ENCODE measurements at places on chromosomes 12 and 14. TPM values are rescaled to one million over a fixed set of nuclear protein-coding genes. Genes with fewer than 3 reads are reported as not detected.

KCNMB4 gene
- 0.84 TPM for total RNA-seq

HHIPL1 gene
- total RNA-seq = 1.7 TPM

AKAP3 gene
- 1.6 TPM for total RNA-seq

DNA sequence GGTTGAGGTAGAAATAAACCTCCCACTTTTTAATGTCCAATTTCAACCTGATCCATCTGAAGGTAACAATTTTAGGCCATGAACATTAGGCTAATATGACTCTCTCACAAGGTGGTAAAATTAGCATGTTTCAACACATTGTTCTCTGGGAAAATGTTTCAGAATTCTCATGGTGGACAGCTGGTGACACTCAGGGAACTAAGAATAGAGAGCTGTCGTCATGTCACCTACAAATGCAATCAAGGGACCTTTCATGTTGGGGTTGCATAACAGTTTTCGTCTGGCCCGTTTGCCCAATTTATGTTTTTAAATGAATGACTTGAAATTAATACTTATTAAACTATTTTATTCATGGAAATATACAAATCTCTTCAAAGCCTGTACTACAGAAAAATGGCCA, 180.7 kb upstream of the PRICKLE1 start:
- DNase-seq = no peak

GRCh38 chr14:26081043-26081442, 516.8 kb downstream of the NOVA1 start:
- DNase-seq = no peak

GRCh38 chr12:116172224-116172849, 105.2 kb downstream of the MED13L start:
- DNase-seq = no peak

GRCh38 chr14:74571901-74572725, 39.9 kb downstream of the LTBP2 start:
- no peak for DNase-seq

DNA sequence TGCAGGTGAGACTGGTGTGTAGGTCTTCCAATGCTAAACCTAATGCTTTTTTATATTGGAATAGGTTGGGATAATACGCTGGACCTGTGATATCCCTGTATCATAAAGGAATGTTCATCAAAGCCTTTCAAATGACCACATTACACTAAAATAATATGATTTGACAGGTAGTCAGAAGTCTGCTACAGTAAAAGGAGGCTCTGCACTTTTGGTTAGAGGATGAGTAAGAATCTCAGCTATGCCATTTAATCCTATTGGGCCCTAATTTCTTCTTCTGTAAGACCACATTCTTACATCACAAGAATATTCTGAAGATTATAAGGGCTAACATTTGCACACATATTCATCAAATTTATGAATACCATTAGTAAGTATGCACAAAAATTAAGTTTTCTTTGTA, 250.5 kb upstream of the FLRT2 start:
- no peak for DNase-seq

DNA sequence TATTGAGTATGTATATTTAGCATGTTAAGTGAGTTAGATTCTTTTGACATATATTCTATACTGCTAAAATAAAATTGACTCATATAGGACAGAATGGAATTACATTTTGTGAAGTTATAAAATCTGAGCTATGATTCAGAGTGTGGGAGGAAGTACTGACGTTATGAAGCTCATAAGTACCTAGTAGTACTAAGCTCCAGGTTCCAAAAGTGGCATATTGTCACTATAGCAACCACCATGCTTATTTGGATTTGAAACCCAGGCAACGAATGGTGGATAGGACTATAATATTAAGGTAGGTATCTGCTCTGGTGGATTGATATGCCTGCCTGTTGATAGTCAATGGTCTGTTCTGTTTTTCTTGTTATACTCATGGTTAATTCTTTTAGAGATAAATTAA, 2.2 kb upstream of the FBXO33 start:
- no peak for DNase-seq

DNA sequence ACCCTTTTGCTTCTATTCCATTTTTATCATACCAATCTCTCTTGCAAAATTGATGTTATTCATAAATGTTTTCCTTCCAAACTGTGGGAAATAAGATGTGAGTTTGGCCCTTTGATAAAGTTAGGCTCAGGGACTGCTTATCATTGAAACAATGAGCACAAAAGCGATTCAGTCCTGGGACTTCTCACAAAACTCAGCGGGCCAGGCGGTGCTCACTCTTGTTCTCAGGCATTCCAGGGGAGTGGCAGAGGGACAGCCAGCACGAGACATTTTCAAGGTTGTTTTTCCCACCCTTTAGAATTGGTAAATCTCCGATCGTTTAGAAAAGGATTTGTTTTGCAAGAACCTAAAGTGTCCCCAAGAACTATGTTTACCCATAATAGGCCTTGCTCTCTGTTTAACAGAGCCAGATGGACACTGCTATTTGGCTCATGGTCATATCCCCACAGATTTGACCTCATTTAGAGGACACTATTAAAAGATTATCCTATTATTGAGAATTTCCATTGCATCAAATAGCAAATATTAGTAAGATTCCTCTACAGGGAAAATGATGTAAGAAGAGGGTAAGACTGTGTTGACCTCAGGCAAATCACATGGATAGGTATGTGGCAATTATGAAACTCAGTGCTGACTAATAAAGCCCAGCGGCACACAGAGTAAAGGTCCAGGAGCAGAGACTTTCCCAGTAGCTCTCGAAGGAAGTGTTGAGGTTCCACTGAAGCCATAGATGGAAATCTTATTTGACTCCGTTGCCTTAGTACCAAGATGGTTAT, 102.7 kb upstream of the USP44 start:
- no peak for DNase-seq

- no peak for DNase-seq
These were observed 68.2 kb upstream of the WSCD2 start for GRCh38 chr12:108060903-108061302.

RDH5 gene
- total RNA-seq = 21.8 TPM

DNA sequence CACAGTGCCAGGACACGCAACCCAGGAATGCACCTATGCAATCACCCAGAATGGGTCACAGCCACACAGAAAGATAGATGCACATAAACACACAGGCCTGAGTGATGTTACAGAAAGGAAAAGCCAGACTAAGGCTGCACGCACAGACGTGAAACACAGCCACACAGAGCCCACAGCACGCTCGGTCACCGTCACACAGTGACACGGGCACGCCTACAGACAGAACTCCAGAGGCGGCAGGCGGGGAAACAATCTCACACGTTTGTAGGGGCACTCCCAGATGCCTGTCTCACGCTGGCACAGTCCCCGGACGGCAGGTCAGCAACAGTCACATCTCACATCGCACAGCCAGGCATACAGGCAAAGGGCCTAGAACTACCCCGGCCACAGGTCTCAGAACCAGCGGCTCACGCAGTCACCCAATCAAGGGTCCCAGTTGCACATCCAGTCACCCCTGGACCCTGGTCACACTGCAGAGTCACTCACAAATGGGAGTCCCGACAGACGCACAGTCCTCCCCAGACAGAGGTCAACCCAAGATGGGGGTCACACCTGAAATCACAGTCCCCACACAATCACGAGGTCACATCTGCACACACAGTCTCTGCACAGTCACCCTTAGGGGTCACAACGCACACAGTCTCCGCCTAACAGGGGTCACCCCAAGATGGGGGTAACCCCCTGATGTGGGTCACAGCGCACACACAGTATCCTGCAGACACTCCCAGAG, 790 bp downstream of the SSH1 start:
- peak; percentile 53 for DNase-seq

GRCh38 chr12:116863275-116863767, 17.9 kb downstream of the HRK start:
- no peak for DNase-seq

DNA sequence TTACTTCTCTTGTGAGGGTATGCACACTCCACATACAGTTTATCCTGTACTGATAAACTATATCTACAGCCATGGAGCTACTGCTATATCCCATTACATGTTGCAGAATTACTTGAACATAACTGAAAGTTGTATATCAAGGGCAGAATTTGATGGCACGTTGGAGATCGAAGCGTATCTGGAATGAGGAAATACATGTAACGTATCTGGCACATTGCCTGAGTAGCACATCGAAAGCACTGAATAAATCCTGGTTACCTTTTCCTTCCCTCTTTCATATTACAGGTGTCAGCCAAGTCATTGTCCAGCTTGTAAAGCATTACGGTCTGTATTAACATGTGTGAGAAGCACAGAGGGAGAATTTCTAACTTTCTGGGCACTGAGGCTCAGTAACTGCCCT, 42.1 kb upstream of the LIN7A start:
- DNase-seq = no peak

FUT8 gene
- 14.1 TPM for total RNA-seq

DNA sequence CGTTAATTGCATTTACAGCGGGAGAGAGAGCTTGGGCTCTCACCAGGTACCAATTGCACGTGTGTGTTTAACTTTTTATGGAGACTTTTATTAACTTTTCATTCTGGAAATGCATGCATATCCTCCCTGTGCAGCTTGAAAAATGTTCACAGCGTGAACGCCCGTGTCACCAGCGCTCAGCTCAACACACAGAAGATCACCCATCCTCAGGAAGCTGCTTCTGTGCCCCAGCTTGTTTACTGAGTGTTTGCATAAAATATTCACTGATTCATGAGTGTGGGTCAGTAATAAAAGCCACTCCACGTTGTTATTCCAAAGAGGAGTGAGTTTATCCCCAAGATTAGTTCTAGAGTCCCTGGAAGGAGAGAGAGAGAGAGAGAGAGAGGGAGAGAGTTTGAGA, 75.5 kb upstream of the FZD10 start:
- no peak for DNase-seq

TCL1B gene
- total RNA-seq = 0.19 TPM

DNA sequence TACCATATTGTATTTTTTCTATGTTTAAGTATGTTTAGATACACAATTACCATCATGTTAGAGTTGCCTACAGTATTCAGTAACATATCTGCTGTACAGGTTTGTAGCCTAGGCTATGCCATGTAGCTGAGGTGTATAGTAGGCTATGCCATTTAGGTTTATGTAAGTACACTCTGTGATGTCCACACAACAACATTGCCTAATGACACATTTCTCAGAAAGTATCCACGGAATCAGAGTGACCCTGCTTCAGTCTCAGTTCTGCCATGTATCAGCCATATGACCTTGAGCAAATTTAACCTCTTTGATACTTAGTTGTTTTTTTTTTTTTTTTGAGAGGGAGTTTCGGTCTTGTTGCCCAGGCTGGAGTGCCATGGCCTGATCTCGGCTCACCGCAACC, 12.7 kb downstream of the SUSD6 start:
- DNase-seq = no peak

GRCh38 chr12:32435921-32436705, 36.8 kb downstream of the FGD4 start:
- DNase-seq = no peak

HOXC9 gene
- not detected for total RNA-seq

DNA sequence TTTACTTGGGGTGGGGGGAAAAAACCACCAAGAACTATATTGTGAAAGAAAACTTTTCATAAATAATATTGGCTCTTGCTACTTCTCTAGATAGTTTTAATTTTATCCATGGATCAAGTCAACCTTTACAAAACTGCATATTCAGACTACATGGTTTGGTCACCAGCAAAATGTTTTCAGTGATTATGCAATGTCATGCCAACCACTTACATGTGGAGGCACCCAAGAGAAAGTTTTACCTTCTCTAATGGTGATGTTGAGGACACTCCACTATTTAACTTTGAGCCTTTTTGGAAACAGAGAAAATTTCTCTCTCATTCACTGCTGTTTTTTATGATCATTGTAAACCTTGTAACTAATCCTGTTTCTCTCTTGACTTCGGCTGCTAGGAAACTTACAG, 21.6 kb downstream of the PLCZ1 start:
- no peak for DNase-seq

- no peak for DNase-seq
These were observed 337.9 kb downstream of the NRXN3 start for GRCh38 chr14:78508023-78508422.

DNA sequence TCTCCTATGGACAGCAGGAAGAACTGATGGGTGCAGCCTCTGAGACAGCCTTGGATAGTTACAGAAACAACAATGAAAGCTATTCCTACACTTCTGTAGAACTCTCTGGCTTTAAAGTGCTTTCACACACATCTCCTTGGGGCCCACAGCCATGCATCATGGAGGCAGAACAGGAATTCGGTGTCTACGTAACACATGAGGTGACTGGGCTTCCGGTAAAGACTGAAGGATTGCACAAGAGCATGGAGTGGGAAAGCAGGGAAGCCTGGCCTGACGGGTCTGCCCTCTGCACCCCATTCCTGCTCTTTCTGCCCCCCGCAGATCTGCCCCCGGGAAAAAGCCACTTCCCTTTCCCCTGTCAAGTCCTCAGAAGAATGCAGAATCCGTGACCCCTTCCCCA, 82.6 kb downstream of the VWF start:
- DNase-seq = no peak

DNA sequence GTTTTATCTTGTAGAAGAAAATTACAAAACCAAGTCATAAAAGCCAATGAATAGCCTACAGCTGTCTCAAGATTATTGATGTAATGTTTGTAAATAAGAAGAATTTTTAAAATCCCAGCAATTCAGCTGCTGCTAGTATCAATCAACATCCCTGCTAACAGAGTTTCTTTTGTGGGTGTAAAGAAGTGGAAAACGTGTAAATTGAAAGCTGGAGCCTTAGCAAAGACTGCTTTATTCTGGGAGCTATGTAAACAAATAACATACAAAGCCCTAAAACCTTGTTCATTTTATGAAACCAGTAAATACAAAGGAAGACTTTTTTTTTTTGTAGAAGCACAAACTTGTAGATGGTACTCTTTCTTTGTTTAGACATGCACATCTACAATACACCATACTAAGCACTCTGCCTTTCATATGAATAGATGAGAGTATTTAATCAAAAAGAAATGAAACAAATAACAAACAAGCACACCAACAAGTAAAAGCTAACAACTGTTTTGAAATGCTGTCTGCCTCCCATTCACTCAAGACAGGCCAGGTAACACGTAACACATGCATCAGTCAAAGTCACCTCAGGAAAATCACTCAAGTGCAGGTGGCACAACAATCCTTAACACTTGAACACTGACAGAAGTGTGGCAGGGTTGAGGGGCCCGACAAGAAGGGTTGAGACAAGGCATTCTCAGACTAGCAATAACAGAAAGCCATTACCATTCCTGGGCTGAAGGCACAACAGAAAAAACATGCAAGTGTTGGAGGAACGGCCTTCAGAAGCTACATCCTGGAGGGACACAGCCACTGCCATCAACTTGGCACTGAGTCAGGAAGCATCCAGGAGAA, 1364.0 kb upstream of the SEL1L start:
- no peak for DNase-seq

GLIPR1 gene
- 8.2 TPM for total RNA-seq

DNA sequence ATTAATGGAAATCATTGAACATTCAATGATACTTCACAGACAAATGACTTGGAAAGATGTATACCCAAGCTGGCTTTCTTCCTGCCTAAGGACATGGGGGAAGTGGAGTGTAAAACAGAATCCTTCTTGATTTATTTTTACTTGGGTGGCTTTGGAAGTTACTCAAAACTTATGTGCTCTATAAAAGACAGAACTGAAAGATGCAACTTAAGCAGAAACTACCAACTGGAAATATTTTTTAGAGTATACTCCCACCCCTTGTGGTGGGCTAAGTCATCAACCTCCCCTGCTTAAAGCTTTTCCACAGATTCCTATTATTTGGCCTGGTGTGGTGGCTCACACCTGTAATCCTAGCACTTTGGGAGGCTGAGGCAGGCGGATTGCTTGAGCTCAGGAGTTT, 126.0 kb upstream of the ATP2B1 start:
- no peak for DNase-seq

All from liver (tissue), 10 donors.